ENCODE measurements at places on chromosomes 13 and 19.
A peak's percentile ranks its signal among the peaks of the same experiment; 100 is the strongest.

GRCh38 chr13:33319859-33320258 is 34.3 kb upstream of the STARD13 start:
- no peak for DNase-seq

DNA sequence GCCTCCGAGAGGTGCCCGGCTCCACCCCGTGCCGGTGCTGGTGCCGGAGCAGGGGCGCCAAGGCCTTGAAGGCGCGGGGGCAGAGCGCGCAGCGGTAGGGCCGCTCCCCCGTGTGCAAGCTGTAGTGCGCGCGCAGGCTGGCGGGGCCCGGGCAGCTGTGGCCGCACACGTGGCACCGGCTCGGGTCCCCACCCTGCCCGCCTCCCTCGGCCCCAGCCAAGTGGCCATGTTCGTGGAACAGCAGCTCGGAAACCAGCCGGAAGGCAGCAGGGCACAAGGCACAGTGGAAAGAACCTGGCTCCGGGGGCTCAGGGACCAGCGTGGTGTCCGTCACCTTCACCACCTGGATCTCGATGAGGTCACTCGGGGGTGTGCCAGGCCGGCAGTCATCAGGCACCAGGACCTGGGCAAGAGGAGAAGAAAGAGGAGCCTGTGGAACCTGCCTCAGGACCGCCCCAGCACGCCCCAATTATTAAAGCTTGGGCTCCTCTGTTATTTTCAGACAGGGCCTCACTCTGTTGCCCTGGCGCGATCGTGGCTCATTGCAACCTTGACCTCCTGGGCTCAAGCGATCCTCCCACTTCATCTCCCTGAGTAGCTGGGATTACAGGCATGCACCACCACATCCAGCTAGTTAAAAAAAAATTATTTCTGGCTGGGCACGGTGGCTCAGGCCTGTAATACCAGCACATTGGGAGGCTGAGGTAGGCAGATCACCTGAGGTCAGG is 2.0 kb downstream of the ZNF784 start:
- no peak for DNase-seq

DNA sequence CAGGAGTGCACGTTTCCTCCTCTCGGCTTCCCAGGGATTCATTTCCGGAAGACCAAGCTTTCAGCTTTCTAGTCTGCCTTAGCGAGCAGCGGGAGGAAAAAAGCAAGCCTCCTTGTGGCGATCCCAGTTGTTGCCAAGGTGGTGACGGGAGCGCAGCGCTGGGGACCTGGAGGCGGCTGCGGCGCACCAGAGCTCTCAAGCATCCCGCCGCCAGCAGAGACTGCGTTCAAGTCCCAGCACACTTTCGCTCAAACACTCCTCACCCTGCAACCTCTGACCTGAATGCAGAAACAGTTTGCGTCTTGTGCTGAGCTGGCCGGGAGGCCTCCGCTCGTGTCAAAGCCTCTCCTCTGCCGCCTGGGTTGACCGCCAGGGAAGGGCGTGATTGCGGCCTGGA is 4.9 kb downstream of the GSX1 start:
- DNase-seq, result no peak

DNA sequence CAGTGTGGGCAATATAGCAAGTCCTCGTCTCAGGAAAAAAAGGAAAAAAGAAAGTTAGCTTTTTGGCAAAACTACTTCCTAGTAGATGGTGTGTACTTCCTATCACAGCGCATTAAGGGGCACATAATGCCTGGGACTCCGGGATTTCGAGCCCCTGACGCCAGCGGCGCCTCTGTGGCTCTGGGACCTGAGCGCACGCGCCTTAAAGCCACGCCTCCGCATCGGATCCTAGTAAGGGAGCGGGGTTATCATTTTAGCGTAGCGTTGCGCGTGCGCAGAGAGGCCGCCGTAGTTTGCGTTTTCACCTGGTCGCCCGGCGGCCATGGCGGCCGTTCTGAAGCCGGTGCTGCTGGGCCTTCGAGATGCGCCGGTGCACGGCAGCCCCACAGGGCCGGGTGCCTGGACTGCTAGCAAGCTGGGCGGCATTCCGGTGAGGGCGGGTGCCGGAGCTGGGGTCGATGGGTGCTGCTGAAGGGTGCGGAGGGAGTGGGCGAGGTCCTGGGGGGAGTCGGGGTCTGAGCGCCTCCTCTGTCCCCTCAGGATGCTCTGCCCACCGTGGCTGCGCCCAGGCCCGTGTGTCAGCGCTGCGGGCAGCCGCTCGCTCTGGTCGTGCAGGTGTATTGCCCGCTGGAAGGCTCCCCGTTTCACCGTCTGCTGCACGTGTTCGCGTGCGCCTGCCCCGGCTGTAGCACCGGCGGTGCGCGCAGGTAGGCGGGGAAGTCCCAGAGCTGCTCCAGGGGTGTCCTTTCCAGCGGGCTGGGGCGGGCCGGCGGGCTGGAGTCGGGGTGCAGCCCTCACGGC is at the start of gene PDCD2L:
Gene PDCD2L, plus strand, starts transcription at position 291 of the 801 bp plus-strand sequence. Its CDS starts 32 bp downstream, at position 323.
- peak; percentile 95 for DNase-seq

GRCh38 chr13:42063105-42063504 is 14.7 kb downstream of the DGKH start:
- DNase-seq, result no peak

DNA sequence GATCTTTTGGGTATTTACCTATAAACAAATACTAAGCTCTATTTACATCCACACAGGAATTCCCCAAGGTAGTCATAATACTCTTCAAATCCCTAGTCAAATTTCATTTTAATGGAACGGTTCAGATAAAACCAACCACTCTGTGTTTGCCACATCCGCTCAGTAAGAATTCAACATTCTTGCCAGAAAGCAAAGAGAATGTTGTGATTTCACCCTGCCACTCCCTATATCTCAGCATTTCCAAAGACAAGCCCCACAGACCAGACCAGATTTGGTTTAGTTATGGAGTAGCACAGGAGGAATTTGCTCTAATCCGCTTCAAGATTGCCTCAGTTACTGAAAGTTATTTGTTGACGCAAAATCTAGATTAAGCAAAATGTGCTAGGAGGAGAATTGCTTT is 105.6 kb upstream of the SERP2 start:
- DNase-seq, result no peak

DNA sequence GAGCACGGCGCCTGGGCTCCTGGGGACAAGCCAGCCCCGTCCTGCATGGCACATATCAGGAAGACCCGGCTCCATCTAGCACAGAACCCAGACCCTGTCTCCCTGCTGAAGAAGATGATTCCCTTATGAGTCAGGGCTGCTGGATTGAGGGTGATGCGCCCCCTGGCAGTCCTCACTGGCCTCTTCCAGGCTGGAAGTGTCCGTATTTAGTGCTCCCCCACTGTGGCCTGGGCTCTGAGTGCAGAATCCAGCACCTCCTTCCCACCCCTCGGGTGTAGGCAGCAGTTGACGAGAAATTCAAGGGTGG is 14.9 kb downstream of the COMP start:
- DNase-seq, result no peak

DNA sequence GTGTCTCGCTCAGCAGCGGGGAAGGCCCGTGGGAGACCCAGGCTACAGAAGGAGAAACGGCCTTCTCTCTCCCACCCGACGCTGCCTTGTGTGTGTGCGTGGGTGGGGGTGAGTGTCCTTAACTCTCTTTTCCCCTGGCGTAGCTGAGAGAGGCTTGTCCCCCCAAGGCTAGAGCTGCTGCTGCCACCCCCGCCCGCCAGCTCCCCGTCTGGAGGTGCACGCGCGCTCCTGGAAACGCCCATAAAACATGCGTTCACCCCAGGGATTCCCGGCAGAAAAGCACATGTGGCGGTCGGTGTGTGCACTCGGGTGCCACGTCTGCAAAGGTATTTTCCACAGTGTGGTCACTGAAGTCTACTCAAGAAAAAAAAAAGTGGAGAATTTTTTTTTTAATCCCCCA is 36.1 kb downstream of the GADD45B start:
- DNase-seq, result no peak

GRCh38 chr13:20171364-20171763 is 10.5 kb upstream of the GJA3 start:
- no peak for DNase-seq

DNA sequence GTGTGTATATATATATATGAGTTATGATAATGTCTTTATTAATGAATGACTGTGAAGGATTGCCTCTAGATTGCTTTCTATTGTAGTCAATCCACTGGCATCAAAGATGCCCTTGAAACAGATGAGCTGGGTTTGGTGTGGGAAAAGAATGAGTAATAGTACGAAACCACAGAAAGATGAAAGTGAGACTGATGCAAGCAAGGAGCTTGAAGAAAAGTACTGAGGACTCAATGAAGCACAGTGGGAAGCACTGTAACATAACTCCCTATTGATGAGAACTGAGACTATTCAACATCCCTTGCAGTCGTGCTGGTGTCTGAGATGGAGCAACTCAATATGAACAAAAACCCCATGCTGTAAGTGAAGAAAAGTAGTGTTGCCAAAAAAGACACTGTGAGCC is 1794.2 kb downstream of the SLITRK5 start:
- DNase-seq, result peak; percentile 53

DNA sequence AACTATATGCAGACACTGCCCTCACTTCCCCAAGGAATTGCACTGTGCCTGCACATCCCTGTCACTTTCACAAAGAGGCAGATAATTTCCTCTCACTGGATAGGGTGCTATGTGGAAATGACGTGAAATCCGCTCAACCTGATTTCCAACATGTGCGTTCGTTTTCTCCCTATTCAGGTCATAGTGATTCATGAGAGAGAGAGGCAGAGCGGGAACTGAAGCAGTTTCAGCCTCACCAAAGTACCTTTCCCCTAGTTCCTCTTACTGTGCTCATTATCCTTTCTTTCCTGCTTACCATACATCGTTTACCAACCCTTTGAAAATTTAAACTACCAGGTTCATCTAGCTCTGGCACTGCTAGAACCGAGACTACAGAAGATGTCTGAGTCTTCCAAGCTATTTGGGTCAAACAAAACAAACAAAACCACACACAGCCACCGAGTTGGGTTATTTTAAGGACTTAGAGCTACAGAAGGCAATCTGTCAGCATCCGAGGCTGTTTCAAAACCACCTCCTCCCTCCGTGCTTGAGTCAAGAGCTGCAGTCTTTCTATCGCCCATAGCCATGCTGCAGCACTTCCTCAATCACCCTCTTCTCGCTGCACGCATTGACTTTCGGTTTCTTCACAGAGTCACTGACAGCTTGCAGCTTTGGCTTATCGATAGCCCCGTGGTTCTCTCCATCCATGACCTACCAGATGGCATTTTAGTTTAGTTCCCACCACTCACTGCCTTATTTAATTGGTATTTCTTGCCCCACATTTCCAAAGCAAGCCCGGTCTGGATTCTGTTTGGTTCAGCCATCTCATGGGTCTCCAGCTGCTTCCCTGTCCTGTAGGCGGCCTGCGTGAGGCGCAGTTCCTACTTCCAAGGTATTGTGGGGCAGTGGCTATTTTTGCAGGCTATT is 1395.8 kb downstream of the EFNB2 start:
- DNase-seq, result peak; percentile 74

DNA sequence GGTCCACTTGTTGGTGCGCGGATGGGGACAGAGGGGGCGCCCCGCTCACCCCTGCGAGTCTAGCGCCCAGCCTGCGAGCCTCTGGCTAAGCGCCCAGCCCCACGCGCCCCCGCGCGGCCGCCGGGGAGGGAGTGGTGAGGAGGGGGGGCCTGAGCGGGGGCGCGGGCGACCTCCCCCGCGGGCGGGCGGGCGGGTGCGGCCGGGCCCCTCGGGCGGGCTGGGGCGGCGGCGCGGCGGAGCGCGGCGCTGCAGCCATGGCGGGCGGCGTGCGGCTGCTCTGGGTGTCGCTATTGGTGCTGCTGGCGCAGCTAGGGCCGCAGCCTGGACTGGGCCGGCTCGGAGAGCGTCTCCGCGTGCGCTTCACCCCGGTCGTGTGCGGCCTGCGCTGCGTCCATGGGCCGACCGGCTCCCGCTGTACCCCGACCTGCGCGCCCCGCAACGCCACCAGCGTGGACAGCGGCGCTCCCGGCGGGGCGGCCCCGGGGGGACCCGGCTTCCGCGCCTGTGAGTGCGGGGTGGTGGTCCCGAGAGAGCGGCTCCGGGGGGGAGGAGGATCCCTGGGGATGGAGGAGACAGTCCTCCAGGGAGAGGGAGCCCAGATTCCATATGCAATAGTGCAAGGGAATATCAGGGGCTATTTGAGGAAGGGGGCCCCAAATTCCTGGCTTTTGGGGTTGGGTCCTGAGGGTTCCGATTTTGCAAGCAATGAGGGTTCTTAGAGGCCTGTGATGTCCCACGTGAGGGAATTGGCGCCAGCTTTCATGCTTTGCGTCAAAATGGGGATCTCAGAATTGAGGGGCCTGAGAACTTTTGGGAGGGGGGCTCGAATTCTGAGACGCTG is at the start of gene LTBP4:
Gene LTBP4, plus strand, starts transcription at position 236 of the 841 bp plus-strand sequence. Its CDS starts 19 bp downstream, at position 255.
- DNase-seq, result peak; percentile 16

DNA sequence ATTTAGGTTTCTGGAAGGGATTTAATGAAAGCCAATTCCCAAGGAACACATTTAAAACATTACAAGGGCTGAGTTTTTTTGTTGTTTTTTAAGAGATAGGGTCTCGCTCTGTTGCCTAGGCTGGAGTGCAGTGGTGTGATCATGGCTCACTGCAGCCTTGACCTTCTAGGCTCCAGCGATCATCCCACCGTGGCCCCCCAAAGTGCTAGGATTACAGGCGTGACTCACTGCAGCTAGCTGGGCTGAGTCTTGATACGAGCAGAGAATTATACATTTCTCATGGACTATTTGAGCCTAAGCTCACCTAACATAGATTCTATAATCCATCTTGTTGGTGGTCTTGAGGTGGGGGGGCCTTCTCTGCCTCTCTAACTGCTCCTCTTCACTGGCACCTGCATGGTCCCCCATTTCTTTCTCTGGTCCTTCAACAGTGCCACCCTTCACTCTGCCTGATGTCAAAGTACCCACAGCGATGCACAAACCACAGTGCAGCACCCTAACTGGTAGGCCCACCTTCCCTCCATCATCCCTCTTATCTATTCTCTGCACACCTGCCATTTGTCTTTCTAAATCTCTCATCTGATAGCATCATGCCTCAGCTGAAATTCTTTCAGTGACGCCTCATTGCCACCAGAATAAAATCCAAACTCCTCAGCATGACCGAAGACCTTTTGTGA is 37.4 kb downstream of the DOCK9 start:
- no peak for DNase-seq

GRCh38 chr19:17205237-17206140 is 9.7 kb upstream of the USE1 start:
- peak; percentile 52 for DNase-seq

DNA sequence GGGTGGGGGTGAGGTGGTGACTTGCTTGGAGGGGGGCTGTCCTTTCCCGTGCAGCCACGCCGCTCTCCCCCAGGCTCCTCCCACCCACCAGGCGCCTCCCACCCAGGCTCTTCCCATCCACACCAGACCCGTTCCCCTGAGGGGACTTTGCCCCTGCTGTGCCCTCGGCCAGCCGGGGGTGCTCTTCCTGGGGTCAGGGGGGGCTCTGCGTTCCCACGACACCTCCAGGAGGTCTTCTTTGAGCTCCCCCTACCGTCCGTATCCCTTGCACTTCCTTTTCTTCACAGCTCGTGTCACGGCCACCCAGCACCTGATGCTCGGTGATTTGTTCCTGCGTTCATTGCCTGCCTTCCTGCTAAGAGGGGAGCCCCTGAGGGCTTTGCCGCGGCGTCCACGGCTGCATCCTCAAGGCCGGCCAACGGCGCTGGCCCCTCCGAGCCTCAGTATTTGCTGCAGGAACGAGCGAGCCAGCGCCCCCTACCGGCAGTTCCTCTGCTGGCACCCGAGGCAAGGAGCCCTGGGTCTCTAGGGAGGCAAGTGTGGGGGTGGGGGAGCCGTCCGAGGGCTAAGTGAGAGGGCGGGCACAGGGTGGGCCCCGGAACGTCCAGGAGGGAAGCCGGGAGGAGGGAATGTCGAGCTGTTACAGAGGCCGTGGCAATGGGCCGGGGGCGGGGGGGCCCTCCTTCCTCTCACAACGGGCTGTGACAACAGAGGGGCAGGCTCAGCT is 11.8 kb downstream of the LRRC4B start:
- DNase-seq, result peak; percentile 79

- no peak for DNase-seq
Measured at GRCh38 chr19:3482507-3483225, 575 bp downstream of the SMIM44 start.

- no peak for DNase-seq
Measured at GRCh38 chr19:27975419-27976005, 1237.4 kb downstream of the UQCRFS1 start.

Data from activated CD4-positive, alpha-beta T cell treated with anti-CD3 and anti-CD28 coated beads, Interleukin-2, amount 50 U/mL, for 16 hours (primary cell).